Epithelial cell of umbilical artery (primary cell): ENCODE measurements at places on chromosomes 13 and 19. TPM values are rescaled to one million over a fixed set of nuclear protein-coding genes. Genes with fewer than 3 reads are reported as not detected.

The CPAMD8 gene
- 0.30 and 0.65 TPM in 2 replicates for total RNA-seq

The PPP1R15A gene
- 24.4 and 27.2 TPM in 2 replicates for total RNA-seq

The SACS gene
- 71.9 and 138 TPM in 2 replicates for total RNA-seq

The S1PR5 gene
- total RNA-seq: under 0.01 TPM in 1 of 2 replicates, not detected in the other

The FUT6 gene
- not detected in 2 replicates for total RNA-seq

The UPK1A gene
- not detected in 2 replicates for total RNA-seq

The ZNF577 gene
- total RNA-seq: 3.9 and 5.2 TPM in 2 replicates

The LGALS14 gene
- total RNA-seq: not detected in 2 replicates

The IRS2 gene
- 0.32 and 0.76 TPM in 2 replicates for total RNA-seq

The ZNF28 gene
- total RNA-seq: 14.3 and 19.9 TPM in 2 replicates

The SERTAD1 gene
- total RNA-seq: 22.8 and 31.5 TPM in 2 replicates

The CYP4F12 gene
- not detected in 2 replicates for total RNA-seq

The MARCHF2 gene
- 104 and 265 TPM in 2 replicates for total RNA-seq

The ZNF470 gene
- 2.3 and 2.7 TPM in 2 replicates for total RNA-seq

The C19orf67 gene
- total RNA-seq: not detected in 2 replicates

The PNMA8B gene
- total RNA-seq: under 0.01 TPM in 2 replicates

The AP2S1 gene
- total RNA-seq: 153 and 219 TPM in 2 replicates

The TSSK6 gene
- total RNA-seq: 0.32 and 0.76 TPM in 2 replicates

The TLE6 gene
- total RNA-seq: 4.9 and 7.1 TPM in 2 replicates

The SHC2 gene
- 2.1 and 6.8 TPM in 2 replicates for total RNA-seq

The DIRAS1 gene
- under 0.01 TPM in 1 of 2 replicates, not detected in the other for total RNA-seq
